ENCODE measurements at places on chromosomes 1 and 21.

DNA sequence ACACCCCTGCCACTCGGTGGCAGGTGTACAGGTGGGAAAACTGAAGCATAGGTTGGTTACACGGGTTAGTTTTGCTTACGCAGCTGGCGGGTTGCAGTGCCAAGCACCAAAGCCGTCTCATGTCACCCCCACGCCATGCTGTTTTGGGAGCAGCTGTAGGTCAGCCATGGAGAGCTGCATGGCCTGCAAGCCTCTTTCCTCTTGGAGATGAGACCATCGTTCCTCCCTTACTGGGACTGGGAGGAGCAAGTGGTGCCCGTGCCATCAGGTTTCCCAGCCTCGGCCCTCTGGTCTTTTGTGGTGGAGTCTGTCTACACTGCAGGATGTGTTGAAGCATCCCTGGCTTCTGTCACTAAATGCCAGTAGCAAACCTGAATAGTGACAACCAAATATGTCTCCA, 46.9 kb downstream of the AJAP1 start:
- DNase-seq = no peak

DNA sequence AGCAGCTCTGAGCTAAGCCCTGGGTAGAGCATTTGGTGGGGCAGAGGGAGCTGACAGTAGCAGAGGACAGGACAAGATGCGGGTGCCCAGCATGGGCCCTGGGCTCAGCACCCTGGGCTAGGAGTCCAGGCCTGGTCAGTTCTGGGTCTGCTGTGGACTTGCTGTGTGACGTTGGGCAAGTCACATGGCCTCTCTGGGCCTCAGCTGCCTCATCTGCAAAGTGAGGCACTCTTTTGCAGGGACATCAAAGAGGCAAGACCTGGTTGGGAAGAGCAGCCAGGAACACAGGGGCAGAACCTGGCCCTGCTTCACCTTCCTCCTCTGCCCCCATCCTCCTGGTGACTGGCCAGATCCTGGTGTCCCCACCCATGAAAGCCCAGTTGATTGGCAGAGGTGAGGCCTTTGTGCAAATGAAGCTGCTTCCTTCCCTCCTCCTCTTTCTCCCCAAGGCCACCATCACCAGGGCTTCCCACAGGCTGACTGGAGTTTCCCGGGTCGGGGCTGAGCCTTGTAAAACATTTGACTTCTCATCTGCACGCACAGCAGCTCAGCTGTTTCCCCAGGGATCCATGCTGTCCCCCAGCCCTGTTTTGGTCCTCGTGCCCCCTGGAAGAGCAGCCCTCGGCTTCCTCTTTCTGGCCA, 350.5 kb downstream of the MATN1 start:
- no peak for DNase-seq

- no peak for DNase-seq
Measured at GRCh38 chr1:12776801-12777557, 3.4 kb downstream of the PRAMEF12 start.

GRCh38 chr1:202692959-202693555, 17.2 kb downstream of the SYT2 start:
- DNase-seq = peak; percentile 67

DNA sequence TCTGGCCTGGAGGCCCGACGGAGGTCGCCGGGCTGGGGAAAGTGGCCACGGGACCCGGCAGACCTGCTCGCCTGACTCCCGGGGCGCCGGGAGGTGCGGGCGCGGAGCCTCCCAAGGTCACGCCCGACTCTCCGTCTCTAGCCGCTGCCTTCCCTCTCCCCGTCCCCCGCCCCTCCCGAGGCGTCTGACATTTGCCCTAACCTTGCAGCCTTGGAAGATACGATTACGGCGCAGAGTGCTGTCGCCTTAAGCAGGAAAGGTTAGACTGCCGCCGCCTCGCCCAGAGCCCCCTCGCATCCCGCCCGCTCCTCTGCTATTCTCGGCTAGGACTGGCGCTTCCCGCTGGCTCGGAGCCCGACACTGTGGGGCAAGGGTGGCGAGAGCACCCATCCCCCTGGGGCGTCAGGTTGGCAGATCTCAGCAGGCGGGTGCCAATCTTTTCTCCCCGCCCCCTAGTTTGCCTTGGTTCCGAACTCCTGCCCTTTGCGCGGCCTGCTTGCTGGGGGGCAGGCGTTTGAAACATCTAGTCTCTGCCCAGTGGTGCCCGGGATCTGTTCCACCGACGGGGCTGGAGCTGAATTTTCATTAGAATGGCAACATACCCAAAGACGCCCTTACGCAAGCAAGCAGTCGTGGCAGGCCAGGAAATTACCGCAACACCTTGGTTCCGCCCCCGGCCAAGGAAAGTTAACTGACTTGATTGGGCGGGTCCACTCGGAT, 835 bp downstream of the PGM1 start:
- DNase-seq = peak; percentile 65

- DNase-seq = no peak
Measured at GRCh38 chr1:43177691-43178090, 5.6 kb downstream of the CFAP57 start.

DNA sequence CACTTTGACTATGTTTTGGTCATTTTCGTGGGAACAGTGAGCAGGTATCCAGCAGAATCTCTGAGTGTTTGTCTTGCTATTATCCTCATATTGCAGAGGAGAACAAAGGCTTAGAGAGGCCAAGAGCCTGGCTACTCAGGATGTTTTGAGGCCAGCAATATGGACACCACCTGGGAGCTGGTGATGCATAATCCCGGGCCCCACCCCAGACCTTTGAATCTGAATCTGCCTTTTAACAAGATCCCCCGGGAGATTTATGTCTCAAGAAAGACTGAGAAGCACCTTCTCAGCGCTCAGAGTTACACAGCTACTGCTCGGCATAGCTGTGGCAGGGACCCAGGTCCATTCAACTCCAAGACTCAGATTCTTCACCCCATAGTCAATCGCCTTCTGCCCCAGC, 72.8 kb downstream of the PTPRU start:
- DNase-seq = no peak

- no peak for DNase-seq
Measured at GRCh38 chr1:233355841-233356704, 28.5 kb downstream of the MAP3K21 start.

DNA sequence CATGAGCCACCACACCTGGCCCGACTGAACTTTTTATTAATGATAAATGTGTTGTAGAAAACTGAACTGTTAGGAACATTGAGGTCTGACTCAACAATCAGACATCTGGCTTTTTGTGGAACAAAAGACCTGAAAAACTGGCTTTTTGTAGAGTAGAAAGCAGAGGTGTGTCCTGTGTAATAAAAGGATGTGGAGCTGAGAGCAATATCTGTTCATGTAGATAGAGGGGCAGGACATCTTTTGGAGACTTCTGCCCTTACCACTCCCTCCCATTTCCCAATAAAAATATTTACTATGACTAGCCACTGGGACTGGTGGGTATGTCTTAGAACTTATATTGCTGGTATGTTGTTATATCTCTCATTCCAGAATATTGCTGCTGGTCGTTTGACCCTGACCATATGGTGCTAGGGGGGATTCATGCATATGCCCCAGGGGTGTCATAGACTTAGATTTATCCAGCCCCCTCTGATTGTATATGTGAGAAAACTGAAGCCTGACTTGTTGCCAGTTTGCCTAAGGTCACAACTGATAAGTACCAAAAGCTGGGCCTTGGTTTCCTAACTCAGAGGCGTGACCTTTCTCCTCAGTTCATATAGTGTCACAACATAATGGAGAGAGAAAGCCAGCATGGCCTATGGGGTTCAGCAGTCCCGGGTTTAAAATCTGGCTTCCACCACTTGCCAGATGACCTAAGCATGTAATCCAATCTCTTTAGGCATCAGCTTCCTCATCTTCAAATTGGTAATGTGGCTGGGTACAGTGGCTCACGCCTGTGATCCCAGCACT, 33.5 kb upstream of the PIGV start:
- peak; percentile 27 for DNase-seq

GRCh38 chr1:246199086-246199645, 307.9 kb downstream of the SMYD3 start:
- DNase-seq = peak; percentile 20

DNA sequence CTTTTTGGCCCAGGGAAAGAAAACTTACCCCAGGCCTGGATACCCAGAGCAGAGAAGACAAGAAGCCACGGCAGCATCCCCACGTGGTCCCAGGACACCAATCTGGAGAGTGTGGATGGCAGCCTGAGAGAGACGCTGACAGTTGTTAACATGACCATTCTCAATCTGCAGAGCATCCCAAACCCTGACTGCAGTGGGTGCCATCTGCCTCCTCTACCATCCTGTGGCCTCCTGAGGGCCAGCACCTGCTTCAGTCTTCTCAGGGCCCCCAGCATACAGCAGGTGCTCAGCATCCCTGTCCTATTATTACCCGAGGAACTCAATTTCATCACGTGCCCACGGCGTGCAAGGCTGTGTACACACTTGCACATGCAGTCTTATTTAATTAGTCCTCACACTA, 785 bp downstream of the PGLYRP4 start:
- no peak for DNase-seq

- no peak for DNase-seq
Measured at GRCh38 chr1:62309906-62310305, 9.3 kb downstream of the KANK4 start.

GRCh38 chr1:219660666-219661463, 48.0 kb upstream of the ZC3H11B start:
- peak; percentile 82 for DNase-seq

GRCh38 chr1:7795406-7795805, 11.3 kb downstream of the PER3 start:
- DNase-seq = no peak

GRCh38 chr1:21255284-21255942, 34.9 kb downstream of the ECE1 start:
- DNase-seq = peak; percentile 85

GRCh38 chr1:27526569-27527222, 36.7 kb upstream of the WASF2 start:
- DNase-seq = no peak

GRCh38 chr1:94079080-94079940, 41.6 kb downstream of the ABCA4 start:
- DNase-seq = no peak

GRCh38 chr1:9201401-9202239, 33.0 kb upstream of the H6PD start:
- DNase-seq = peak; percentile 93

All from fibroblast of mammary gland (primary cell).